GM19239 (cell line): ENCODE measurements at places on chromosomes 1 and 21.

DNA sequence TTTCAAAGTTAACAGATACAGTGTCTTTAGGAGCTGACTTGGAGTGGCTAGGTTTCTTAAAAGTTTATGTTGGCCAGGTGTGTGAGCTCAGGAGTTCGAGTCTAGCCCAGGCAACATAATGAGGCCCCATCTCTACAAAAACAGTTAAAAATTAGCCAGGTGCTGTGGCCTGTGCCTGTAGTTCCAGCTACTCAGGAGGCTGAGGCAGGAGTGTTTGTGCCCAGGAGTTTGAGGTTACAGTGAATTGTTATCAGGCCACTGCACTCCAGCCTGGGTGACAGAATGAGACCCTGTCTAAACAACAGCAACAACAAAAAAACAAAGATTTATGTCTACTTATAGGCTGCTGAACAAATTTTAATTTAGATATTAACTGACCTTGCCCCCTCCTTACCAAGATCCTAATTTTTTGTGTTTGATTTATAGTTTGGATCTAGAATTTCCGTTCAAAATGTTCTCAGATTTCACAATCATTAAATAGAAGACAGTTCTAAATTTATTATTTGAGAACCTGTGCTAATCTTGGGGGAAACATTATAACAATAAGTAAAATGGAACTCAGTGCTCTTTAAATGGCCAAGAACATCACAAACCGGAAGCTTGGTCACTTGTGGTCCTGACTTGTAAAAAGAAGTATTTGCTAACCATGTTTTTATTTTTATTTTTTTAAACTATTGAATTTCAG lies 67.8 kb downstream of the POU2F1 start:
- DNase-seq: no peak

DNA sequence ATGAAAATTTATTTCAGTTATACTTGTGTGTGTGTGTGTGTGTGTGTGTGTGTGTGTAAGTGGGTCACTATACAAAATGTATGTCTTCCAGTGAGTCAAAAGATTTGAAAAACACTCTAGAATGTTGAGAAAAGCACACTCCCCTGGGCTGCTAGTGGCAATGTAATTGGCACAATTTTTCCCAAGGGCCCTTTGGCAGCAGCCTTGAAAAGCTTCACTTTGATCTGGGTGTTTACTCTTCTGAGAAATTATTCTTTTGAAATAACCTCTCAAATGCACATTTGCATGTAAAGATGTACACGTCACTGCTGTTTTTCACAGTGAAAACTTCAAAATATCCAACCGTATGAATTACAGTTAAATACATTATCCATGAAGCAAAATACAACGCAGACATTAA lies 22.1 kb upstream of the SLC44A3 start:
- no peak for DNase-seq

GRCh38 chr1:25051906-25052305 lies 121.8 kb upstream of the RUNX3 start:
- no peak for DNase-seq

DNA sequence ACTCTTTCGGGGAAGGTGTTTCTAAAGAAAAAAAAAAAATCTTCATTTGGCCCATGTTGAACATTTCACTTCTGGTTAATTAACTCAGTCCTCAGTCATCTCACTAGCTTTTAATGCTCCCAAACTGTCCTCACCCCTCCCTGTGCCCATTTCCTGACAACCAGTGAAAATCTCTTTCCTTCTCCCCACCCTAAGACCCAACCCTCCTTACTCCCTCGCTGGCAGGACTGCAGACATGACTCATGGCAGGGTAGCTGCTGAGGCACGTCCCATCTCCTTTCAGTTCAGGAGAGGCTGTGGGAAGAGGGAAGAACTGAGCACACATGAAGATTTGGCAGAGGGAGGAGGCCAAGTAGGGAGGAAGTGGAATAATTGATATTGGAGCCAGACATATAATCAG lies 12.6 kb downstream of the PKP1 start:
- no peak for DNase-seq

DNA sequence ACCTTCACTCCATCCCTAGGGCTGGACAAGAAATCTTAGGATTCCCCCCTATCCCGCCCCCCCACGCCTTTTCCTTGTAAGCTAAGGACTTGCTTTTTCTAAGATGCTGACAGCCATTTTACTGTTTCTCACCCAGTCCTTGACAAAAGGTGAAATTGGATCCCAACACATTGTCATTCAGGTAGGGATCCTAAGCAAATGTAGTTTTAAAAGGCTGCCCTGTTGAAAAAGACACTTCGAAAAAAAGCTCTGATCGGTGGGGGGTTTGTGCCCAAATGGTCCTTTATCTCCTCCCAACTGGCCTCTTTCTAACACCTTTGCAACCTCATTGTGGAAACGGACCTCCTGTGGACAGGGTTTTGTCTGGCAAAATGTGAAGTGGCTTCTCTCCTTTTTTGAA lies 2.9 kb downstream of the CACHD1 start:
- no peak for DNase-seq

GRCh38 chr1:238701024-238701423 lies 685.3 kb upstream of the CHRM3 start:
- no peak for DNase-seq

DNA sequence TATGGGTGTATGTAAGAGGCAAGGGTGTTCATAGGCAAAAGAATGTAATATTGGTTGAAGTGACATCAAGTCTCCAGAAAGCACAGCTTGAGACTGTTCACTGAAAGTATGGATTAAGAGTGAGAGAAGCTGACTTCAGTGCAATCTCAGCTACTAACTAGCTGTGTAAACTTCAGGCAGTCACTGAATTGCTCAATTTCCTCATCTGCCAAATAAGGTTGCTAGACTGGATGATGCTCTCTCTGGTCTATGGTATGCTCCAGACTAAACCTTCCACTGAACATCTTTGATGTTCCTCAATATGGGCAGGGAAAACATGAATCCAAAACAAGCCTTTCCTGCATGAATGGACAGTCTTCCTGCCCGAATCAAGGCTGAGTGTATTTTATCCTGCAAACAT lies 111.8 kb upstream of the USH2A start:
- no peak for DNase-seq

GRCh38 chr1:154479764-154480421 lies 22.1 kb upstream of the TDRD10 start:
- peak; percentile 71 for DNase-seq

GRCh38 chr1:204692841-204693356 lies 7.4 kb upstream of the LRRN2 start:
- no peak for DNase-seq

DNA sequence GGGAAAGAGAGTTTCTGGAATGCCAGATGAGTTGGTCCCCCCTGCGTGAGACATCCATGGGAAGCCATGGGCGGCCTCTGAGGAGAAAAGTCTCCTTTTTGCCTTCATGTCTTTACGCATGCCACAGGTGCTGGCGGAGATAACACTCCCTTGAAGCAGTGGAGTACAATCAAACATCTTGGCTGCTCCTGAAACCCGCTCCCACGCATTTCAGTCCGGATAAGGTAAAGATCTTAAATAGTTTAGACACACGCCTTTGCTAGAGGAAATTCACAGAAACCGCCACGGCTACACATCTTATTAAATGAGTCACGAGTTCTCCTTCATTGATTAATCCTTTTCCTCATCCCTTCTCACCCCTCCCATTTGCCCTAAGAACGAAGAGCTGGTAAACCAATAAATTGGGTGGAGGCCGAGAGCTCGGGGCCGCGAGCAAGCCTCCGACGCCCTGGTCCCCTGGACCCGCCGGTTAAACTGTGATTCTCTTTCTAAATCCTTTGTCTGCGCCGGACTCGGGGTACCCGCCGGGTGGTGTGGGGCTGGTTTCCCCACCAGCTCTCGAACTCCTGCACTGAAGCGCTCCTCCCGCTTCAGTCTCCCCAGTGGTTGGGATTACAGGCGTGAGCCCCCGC lies 6.6 kb upstream of the ZNF669 start:
- DNase-seq: no peak

DNA sequence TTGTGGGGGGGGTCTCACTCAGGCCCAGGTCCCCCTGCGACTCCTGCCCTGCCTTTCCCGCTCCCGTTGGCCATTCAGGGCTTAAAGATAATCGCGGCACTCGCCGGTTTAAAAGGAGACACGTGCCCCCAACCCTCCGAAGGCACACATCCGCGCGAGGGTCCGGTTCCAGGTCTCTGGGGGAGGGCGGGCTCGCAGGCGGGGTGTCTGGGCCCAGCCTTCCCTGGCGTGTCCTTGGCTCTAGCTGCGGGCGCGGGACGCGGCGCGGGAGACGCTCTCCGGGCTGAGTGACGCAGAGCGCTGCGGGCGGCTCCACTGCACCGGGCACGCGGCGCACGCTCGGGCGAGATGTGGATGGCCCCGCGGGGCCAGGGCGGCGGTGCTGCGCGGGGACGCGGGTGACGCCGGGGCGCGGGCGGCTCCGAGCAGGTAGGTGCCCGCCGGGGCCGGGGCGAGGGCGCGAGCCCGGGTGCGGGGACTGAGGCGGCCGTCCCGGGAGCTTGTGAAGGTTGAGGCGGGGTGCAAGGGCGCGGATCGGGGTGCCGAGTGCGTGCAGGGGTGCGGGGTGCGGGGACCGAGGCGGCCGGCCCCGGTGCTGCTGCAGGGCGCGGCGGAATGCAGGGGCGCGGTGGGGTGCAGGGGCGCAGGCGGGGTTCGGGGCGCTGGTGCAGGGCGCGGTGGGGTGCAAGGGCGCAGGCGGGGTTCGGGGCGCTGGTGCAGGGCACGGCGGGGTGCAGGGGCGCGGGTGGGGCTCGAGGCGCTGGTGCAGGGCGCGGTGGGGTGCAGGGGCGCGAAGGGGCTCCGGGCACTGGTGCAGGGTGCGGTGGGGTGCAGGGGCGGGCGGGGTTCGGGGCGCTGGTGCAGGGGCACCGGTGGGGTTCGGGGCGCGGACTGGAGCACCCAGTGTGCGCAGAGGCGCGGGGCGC lies 3.3 kb upstream of the TRPM2 start:
- DNase-seq: no peak

GRCh38 chr1:15684042-15684461 lies at the start of gene PLEKHM2:
PLEKHM2 (plus strand) TSS chr1:15684320; CDS start chr1:15684559, 239 bp downstream.
- peak; percentile 84 for DNase-seq

DNA sequence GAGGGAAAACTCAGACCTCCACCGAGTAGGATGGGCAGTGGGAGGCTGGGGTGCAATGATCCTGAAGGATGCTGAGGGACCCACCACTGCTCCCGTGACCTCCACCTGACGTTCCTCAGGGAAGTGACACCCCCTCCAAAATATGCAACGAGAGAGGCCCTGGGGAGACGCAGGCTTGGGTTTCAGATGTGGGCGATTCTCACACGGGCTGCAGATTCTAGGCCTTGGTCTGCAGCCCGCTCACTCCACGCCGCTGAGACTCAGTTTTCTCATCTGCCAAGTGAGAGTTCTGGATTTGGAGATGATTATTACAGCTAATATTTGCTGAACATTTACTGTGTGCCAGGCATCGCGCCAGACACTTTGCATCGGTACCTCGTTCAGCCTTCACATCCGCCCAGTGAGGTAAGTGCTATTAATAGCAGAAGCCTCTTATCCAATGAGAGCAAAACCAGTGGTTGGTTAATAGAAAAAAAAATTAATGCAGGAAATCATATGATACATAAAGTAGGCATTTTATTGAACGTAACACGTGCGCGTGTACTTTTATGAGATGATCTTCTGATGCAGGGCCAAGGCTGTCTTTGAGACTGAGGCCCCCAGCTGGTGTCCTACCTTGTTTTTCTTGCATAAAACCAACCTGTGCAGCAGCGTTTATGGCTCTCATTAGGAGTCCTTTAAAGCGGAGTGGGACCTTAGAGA lies 102.0 kb upstream of the RUNX3 start:
- no peak for DNase-seq

DNA sequence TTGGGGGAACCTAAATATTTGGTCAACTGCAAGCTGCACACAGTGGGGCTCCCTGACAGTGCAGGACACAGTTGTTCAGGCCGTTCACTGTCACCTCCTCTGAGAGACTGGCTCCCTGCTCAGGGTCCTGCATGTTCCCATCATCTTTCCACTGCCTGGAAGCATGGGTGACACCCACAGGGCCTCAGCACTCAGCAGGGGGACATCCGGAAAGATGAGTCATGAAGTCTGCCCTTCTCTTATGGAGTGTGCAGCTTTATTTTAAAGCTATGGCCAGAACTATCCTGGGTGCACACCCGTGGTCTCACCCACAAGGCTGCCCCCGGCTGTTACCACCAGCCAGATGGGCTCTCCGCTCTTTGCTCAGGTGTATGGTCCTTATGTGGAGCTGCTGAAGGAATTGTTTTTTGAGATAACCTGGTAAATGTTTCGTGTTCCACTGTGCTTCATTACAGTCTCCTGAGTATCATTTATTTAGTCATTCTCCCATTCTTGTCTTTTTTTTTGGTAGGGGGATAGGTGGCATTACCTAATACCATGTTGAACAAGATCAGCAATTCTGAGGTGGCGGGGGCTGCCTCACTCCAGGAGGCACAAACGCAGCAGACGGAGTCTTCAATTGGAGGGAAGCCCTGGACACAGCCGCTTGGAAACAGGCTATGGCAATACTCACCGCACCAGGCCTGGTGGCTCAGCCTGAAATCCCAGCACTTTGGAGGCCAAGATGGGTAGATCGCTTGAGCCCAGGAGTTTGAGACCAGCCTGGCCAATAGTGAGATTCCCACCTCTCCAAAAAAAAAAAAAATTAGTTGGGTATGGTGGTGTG lies 14.3 kb downstream of the TRIM11 start:
- DNase-seq: no peak

DNA sequence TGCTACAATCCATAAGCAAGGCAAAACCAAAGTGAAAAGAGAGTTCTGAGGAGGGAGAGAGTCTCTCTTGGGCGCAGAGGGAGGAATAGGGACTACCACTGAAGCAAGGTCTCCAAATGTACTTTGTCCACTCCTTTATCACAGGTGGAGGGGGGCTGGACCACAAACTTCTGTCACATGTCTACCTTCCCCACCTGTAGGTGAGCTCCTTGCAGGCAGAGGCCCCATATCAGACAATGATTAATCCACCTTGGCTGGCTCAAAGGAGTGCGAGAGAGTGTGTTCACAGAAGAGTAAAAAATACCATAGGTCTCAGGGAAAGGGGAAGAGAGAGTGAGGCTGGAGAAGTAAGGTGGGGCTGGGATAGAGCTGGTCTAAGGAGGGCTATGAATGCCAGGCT lies 4.5 kb downstream of the BEND5 start:
- no peak for DNase-seq

DNA sequence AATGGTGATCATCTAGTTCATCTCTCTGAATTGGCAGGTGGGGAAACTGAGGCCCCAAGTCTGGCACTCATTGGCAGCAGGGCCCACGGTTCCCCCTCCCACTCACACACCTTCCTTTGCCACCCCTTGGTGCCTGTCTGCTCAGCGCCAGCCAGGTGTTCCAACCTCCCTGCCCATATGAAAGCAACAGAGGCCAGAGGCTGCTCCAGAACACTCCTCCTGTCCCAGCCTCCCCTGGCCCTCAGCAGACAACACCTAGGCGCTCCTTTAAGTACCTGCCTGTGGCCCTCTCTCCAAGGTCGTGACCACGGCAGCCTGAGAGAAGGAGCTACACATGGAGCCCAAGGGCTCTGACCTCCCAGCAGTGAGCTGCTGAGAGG lies 362.3 kb upstream of the VAMP3 start:
- no peak for DNase-seq

DNA sequence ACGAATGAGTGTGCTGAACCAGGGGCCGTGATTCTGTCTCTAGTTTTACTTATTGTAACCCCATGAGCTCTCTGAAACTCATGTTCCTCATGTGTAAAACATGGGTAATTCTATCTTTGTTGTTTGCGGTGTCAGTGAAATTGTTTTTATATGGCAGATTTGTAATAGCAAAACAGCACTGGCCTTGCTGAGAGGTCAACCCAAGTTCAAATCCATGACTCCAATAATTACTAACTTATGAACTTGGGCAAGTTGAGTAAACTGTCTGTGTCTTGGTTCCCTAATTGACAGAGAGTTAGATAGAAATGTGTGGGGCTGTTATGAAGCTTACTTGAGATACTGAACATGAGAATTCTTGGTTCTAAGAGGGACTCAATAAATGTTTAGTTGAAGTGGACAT lies 17.8 kb downstream of the C1orf116 start:
- no peak for DNase-seq
